ENCODE measurements at places on chromosomes 4 and X.

- H3K4me3 ChIP-seq: no peak overlapping the region
- H3K36me3 ChIP-seq: no peaks in the 10 kb centered on the region
- no peak for DNase-seq
- no peaks in the 10 kb centered on the region for H3K27me3 ChIP-seq
- H3K4me1 ChIP-seq: no peaks in the 10 kb centered on the region
Measured at GRCh38 chr4:4590546-4590945, 48.7 kb upstream of the STX18 start.

- H3K4me1 ChIP-seq: peaks cover 4% of the 10 kb centered on the region
- H3K27me3 ChIP-seq: no peaks in the 10 kb centered on the region
- no peak for DNase-seq
- H3K27ac ChIP-seq: no peak overlapping the region
Measured at GRCh38 chr4:152310257-152310656, 225.6 kb downstream of the FBXW7 start.

- H3K27ac ChIP-seq: no peak overlapping the region
- H3K4me1 ChIP-seq: no peaks in the 10 kb centered on the region
- H3K27me3 ChIP-seq: no peaks in the 10 kb centered on the region
- no peak overlapping the region for H3K4me3 ChIP-seq
- H3K36me3 ChIP-seq: no peaks in the 10 kb centered on the region
- no peak for DNase-seq
Measured at GRCh38 chr4:40552536-40552935, 77.1 kb downstream of the RBM47 start.

DNA sequence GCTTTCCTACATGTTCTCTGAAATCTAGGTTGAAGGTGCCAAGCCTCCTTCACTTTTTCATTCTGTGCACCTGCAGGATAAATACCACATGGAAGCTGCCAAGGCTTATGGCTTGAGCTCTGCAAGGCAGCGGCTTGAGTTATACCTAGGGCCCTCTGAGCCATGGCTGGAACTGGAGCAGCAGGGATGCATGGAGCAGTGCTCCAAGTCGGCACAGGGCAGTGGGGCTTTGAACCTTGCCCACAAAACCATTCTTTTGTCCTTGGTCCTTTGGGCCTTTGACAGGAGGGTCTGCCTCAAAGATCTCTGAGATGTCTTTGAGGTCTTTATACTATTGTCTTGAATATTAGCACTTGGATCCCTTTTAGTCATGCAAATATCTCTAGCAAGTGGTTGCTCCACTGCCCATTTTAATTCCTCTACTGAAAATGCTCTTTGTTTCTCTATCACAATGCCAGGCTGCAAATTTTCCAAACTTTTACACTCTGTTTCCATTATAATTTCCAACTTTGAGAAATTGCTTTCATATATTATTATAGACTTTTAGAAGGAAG is 536.2 kb upstream of the KLHL4 start:
- no peaks in the 10 kb centered on the region for H3K27me3 ChIP-seq
- no peak for DNase-seq
- no peaks in the 10 kb centered on the region for H3K36me3 ChIP-seq

GRCh38 chr4:15035159-15035558 is 32.9 kb downstream of the CPEB2 start:
- H3K27ac ChIP-seq: no peak overlapping the region
- no peaks in the 10 kb centered on the region for H3K4me1 ChIP-seq
- H3K36me3 ChIP-seq: peaks cover 3% of the 10 kb centered on the region
- no peak for DNase-seq
- H3K4me3 ChIP-seq: no peak overlapping the region

DNA sequence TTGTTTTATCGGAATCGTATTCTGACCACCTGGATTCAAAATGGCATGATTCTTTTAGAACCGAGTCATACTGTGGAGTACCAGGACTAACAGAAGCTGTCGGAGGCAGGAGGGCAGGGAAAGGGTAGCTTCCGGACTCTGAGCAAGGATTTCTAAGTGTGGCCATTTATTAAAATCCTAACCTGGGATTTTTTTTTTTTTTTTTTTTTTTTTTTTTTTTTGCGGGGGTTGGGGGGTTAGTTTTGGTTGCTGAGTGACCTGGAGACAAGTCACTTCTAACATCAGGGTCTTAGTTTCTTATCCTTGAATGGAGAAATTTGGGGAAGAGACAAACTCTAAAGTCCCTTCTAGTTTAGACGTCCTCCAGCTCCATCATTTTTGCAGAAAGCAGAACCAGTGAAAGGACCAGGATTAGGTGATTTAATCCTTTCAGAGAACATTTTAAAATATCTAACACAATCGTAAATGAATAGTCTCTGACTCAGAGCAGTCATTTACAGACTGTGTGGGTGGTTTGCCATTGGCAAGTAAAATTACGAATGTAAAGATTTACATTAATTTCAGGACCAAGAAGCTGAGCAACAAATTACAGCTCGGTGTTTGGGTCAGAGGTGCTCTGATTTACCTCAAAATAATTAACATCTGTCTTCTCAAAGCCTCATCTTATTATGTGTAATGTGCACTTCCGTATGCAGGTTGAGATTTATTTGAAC is 7.3 kb downstream of the SLC25A5 start:
- DNase-seq: no peak
- H3K4me3 ChIP-seq: no peak overlapping the region
- peaks cover 6% of the 10 kb centered on the region for H3K36me3 ChIP-seq
- no peaks in the 10 kb centered on the region for H3K27me3 ChIP-seq

GRCh38 chrX:39767446-39767845 is 330.3 kb downstream of the BCOR start:
- no peak overlapping the region for H3K27ac ChIP-seq
- peaks cover 30% of the 10 kb centered on the region for H3K4me1 ChIP-seq
- H3K27me3 ChIP-seq: no peaks in the 10 kb centered on the region
- H3K4me3 ChIP-seq: no peak overlapping the region

DNA sequence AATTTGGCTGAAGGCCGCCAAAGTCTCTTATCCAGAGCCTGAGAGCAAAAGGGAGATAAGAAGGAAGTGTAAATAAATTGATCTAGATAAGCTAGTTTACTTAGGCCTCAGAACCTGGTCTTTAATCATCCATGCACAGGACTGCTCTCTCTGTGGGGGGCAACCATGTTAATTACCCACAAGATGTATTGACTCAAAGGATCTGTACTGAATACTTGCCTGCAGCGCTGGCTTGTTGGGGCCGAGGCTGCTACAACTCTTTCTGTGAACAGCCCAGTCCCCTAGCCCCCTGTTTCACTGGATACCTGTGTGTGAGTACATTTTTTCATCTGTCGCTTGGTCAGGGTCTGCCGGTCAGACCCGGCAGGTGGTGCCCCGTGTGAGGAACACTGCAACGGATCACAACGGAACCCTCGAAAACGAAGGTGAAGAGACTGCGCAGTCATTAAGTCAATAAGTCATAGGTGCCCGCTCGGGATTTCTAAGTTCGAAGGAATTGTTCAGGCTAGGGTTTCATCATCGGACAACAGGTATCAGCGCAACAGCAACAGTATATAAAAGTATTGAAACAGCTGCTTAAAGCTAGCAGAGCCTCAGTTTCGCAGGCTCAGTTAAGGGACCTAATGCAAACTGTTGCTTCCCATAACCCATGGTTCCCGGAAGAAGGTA is 8.3 kb downstream of the MAGEA11 start:
- DNase-seq: no peak
- no peak overlapping the region for H3K27ac ChIP-seq
- H3K36me3 ChIP-seq: no peaks in the 10 kb centered on the region

DNA sequence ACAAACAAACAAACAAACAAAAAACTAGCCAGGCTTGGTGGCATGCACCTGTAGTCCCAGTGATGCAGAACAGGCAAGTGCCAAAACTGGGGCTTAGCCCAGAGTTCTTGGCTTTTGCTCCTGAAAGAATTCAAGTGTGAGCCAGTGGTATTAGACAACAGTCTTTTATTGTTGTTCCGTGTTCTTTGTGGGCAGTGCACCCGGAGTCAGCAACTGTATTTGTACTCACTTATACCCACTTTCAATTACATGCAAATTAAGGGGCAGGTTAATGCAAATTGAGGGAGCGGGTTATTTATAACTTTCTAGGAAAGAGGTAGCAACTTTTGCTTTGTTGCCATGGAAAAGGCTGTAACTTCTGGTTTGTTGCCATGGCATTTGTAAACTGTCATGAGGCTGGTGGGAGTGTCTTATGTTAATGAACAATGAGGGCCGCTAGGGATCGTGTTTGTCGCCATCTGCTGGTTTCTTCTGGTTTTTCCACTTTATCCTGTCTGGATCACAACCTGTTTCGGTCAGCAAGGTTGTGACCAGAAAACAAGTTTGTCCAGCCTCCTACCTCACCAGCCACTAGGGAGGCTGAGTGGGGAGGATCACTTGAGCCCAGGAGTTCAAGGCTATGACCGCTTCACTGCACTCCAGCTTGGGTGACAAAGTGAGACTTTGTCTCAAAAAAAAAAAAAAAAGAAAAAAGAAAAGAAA is 88.8 kb upstream of the ESX1 start:
- DNase-seq: peak; percentile 57
- no peaks in the 10 kb centered on the region for H3K36me3 ChIP-seq
- no peaks in the 10 kb centered on the region for H3K4me1 ChIP-seq

DNA sequence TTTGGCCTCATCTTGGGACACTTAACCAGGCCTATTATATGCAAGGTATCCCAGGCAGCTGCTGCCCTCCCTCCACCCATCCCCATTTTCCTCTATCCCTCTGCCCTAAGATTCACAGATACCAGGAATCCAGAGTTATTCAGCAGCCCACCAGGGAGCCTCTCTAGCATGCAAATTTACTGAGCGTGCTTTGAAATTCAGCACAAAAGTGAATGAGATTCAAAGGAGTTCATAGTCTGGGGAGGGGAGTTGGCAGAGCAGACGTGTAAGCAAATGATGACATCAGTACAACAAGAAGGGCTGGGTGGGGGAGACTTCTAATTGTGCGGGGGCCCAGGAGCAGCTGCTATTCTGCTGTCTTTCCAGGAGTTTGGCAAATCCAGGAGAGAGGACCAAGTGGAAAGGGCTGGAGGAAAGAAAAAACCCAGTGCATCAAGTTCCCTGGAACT is 1.7 kb upstream of the MTM1 start:
- H3K27ac ChIP-seq: no peak overlapping the region
- no peaks in the 10 kb centered on the region for H3K27me3 ChIP-seq
- H3K36me3 ChIP-seq: no peaks in the 10 kb centered on the region
- no peaks in the 10 kb centered on the region for H3K4me1 ChIP-seq
- H3K4me3 ChIP-seq: no peak overlapping the region

GRCh38 chr4:143721317-143721716 is 20.8 kb upstream of the FREM3 start:
- no peaks in the 10 kb centered on the region for H3K36me3 ChIP-seq
- no peaks in the 10 kb centered on the region for H3K4me1 ChIP-seq
- no peaks in the 10 kb centered on the region for H3K27me3 ChIP-seq
- DNase-seq: no peak

- no peak for DNase-seq
- no peak overlapping the region for H3K4me3 ChIP-seq
Measured at GRCh38 chrX:122945328-122945727, 238.8 kb upstream of the GRIA3 start.

DNA sequence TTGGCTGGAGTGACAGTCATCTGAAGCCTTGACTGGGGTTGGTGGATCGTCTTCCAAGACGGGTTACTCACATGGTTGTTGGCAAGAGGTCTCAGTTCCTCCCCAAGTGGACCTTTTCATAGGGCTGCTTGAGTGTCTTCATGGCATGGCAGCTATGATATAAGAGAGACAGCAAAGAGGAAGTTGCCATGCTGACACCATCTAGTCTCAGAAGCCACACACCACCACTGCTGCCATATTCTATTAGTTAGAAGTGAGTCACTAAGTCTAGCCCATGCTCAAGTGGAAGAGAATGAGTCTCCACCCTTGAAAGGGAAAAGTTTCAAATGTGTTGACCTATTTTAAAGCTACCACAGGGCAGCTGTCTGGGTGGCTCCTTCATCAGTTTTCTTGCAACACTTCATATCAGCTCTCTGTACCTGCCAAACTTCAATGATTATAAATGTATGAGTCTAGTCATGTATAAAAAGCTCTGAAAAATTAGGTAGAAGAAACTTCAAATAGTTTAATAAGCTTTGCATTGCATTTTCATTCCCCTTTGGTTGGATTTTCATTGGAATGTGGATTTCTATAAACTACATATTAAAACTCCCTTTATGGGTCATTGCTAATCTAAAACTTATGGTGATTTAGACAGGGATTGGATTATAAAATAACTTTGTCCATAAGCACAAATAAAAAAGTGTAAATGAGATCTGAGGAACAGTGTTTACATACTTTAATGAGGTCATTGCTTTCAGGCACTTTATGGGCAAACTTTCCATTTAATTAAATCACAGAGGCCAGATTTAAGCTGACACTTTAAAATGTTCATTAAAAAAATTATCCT is 68.0 kb upstream of the ATXN3L start:
- no peak for DNase-seq
- no peak overlapping the region for H3K4me3 ChIP-seq
- H3K27me3 ChIP-seq: no peaks in the 10 kb centered on the region
- no peaks in the 10 kb centered on the region for H3K36me3 ChIP-seq
- peaks cover 2% of the 10 kb centered on the region for H3K4me1 ChIP-seq

GRCh38 chr4:78683352-78683751 is 92.8 kb upstream of the BMP2K start:
- H3K27ac ChIP-seq: no peak overlapping the region
- H3K4me1 ChIP-seq: no peaks in the 10 kb centered on the region
- no peak for DNase-seq
- no peaks in the 10 kb centered on the region for H3K27me3 ChIP-seq
- no peaks in the 10 kb centered on the region for H3K36me3 ChIP-seq

DNA sequence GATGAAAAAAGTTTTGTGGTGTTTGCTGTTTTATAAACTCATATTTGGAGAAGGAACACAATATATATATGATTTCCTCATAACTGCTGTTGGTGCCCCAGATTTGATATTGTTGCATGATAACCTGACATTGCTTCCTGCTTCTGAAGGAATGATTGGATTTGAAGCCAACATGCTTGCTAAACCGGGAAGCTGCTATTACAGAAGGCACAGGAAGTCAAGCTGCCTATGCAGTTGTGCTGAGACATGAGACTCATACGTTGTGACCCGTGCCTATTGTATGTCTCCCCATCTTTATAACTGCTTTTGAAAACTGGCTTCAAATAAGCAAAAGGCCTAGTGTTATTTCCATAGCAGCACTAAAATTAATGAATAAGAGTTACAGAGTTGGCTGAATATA is 32.9 kb downstream of the GAB1 start:
- no peaks in the 10 kb centered on the region for H3K4me1 ChIP-seq

- no peaks in the 10 kb centered on the region for H3K27me3 ChIP-seq
- H3K4me1 ChIP-seq: no peaks in the 10 kb centered on the region
- H3K36me3 ChIP-seq: no peaks in the 10 kb centered on the region
- H3K27ac ChIP-seq: no peak overlapping the region
- DNase-seq: no peak
- H3K4me3 ChIP-seq: no peak overlapping the region
Measured at GRCh38 chrX:100341142-100341510, 68.9 kb downstream of the PCDH19 start.

GRCh38 chrX:40521868-40522450 is 58.8 kb upstream of the ATP6AP2 start:
- DNase-seq: no peak
- H3K4me3 ChIP-seq: no peak overlapping the region
- no peak overlapping the region for H3K27ac ChIP-seq
- H3K36me3 ChIP-seq: no peaks in the 10 kb centered on the region

DNA sequence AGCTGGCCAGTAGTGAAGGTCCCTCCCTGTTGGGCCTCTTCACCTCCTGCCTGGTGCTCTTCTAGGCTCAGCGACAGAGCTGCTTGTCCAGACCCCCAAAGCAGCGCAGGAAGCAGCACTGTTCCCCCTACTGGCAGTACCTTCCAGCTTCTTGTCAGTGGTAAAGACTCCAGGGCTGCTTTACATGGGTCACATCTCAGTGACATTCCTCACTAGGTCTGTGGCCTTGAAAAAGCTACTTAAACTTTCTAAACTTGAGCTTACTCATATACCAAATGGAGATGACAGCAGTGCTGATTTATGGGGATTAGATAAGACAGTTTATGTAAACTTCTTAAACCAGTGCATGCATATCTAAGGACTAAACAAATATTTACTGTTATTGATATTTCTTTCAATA is 117.3 kb downstream of the FAT4 start:
- no peaks in the 10 kb centered on the region for H3K27me3 ChIP-seq
- no peak overlapping the region for H3K4me3 ChIP-seq
- H3K27ac ChIP-seq: no peak overlapping the region
- no peaks in the 10 kb centered on the region for H3K4me1 ChIP-seq
- no peaks in the 10 kb centered on the region for H3K36me3 ChIP-seq

Measured in thymus (tissue), 14 donors.